Fibroblast of the aortic adventitia (primary cell): ENCODE measurements at places on chromosomes 3 and 15. TPM values are rescaled to one million over a fixed set of nuclear protein-coding genes. Genes with fewer than 3 reads are reported as not detected.

DNA sequence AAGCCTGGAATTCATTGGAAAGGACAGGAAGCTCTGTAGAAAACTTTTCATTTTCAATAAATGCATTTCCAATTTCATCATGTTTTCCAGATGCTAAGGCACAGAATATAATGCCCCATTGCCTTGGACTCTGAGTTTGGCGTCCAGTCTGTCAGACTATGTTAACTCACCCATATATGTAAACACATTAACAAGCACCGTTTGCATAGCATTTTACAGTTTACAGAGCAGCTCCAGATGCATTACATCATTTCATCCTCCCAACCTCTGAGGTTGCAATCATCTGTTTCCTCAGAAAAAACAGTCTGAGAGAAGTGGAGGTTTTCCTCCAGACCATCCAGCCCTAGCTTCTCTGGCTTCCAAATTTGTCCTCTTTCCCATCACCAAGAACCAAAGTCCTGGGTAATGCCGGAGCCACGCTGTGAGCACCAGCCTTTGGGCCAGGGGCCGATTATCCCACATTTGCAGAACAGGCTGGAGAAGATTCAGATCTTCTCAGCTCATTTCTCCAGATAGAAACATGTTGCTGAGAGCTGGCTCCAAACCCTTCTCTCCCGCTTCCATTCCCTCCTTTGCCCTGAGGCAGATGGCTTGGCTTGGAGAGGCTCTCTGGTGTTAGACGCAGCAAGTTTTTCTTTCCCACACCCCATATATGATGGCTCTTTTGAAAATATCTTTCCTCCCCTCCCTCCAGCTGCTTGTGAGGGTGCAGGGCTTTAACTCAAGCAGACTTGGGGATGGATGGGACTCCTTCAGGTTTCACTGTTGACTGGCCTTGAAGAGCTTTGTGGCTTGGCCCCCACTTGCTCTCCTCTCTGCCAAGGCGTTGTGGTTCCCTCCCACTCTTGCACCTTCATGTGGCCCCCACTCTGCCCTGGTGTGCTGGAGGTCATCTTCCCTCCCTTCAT lies 26.0 kb downstream of the CYP19A1 start:
- peak; percentile 60 for DNase-seq

DNA sequence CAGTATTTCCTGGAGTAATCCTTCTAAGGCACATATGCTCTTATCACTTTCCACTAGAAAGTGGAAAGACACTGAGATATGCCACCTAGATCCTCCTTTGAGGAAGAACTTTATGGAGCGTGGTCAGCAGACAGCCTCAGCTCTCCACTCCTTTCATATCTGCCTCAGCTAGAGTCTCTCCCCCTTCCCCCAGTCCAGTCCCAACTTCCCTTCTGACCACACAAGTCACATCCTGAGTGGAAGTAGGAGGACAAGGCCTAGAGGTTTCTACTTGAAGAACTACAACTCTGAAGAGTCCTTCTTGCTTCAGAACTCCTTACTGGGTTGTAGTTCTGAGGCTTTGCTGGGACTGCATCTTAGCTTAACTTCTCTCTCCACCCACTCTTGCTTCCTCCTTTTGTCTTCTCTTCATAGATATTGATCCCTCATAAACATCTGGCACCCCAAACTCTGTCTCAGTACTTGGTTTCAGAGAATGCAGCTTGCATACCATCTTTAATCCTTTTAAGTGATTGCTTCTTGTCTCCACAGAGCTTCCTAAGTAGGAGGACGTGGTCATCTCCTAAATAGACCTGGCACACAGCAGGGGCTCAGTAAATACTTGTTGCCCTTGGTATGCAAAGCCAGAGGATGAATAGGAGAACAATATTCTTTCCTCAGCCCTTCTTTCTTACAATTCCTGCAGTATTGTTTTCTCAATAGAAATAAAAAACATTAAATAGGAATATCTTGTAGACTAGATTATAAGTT lies 109.6 kb downstream of the OXSM start:
- no peak for DNase-seq

The SPINK8 gene
- not detected in 2 replicates for total RNA-seq

GRCh38 chr15:59410391-59410896 lies 27.5 kb upstream of the FAM81A start:
- peak; percentile 16 for DNase-seq

The TTC23 gene
- 13.5 and 36.7 TPM in 2 replicates for total RNA-seq

DNA sequence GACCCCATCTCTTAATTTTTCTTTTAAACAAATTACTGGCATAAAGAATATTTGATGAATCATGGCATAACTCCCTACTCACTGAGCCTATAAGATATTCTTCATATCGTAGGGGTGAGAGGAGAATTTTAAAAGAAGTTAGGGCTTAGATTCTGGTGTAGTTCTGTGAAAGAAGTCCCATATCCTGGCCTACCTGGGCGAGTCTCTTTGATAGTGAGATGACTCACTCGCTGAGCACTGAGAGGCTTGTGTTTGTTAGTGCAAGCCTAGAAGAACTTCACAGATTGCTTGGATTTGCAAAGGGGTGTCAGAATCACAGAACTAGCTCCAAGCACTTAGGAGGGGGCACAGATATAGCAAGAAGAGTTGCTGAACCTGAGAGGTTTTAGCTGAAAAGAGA lies 133.8 kb upstream of the TMC3 start:
- DNase-seq, result no peak

- DNase-seq, result peak; percentile 49
Observed at GRCh38 chr15:81336568-81336967, 12.6 kb upstream of the STARD5 start.

GRCh38 chr15:98730860-98731711 lies 82.7 kb downstream of the IGF1R start:
- DNase-seq, result no peak

The ACTC1 gene
- total RNA-seq, result not detected in 2 replicates

GRCh38 chr3:129366312-129366831 lies 62.1 kb downstream of the EFCAB12 start:
- no peak for DNase-seq

GRCh38 chr3:15453501-15453900 lies 26.1 kb downstream of the EAF1 start:
- no peak for DNase-seq
